ENCODE measurements at places on chromosomes 4 and X.

DNA sequence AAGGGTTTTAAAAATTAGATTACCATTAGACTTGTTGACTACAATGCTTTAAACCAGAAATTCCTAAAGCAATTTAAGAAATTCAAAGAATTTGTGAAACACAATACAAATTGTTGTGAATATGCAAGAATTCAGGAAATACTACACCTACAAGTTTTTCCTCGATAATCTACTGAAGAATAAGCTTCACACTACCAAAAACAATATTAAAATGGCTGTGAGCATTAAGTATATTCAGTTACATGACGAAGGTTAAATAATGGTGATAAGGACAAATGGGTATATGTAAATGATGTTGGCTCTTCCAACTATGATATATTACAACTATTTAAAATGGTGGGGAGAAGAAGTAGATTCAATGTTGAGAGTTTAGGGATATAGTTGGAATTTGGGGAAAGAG lies 111.1 kb upstream of the HTR2C start:
- DNase-seq = no peak

GRCh38 chr4:139978692-139979091 lies 175.3 kb downstream of the MAML3 start:
- DNase-seq = no peak

DNA sequence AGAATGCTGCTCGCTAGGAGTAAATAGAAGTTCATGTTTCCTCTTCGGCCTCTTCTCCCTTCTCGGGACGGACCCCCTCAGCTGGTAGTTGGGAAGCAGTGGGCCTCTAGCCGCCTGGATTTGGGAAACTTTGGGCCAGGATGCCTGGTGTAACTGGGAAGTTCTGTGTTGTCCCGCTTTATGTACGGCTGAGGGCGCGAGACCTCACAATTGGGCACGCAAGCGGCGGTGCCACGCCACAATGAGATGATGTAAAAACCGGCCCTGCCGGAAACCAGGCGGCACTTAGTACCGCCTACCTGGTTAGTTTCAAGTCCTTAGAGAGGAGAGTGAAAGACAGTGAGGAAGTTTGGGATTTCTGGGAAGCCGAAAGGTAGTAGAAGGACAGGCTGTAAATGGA lies at the start of gene CT83:
TSS of gene CT83 (minus strand) at position 155 of the 400 bp plus-strand sequence. CDS start at position 35, 120 bp downstream.
- peak; percentile 12 for DNase-seq

DNA sequence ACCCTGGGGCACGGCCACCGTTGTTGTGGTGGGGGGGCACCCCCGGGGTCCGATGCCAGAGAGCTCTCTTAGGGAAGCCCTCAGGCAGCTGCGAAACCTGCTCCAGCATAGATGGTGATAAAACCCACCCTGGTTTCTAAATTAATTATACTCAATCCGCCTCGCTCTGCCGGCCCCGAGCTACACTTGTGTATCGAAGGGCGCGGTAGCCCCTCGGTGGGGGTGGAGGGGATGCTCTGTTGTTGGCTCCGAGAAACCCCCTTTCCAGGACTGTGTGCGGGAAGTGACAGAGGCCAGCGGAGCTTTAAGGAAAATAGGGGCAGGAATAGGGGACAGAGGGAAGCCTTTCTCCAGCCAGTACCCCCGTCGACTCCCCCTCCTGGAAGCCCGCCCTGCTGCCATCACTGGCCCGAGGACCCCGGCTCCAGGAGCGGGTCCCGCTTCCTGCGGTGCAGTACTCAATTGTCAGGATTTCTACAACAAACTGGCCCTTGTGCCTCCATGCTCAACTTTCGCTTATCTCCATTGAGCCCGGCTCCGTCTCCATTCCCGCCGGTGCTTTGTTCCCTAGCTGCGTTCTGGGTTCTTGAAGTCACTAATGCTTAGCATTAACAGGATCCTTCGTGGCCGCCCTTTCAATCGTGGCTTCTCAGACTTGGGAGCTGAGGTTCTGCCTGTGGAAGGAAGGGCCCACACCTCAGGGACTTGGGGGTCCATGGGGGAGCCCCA lies 408.2 kb downstream of the BCOR start:
- DNase-seq = no peak

GRCh38 chr4:40502934-40503333 lies 126.7 kb downstream of the RBM47 start:
- DNase-seq = no peak

- DNase-seq = no peak
Measured at GRCh38 chrX:82848111-82848510, 660.0 kb upstream of the POU3F4 start.

GRCh38 chr4:181181331-181181730 lies 1061.9 kb upstream of the TENM3 start:
- DNase-seq = no peak

DNA sequence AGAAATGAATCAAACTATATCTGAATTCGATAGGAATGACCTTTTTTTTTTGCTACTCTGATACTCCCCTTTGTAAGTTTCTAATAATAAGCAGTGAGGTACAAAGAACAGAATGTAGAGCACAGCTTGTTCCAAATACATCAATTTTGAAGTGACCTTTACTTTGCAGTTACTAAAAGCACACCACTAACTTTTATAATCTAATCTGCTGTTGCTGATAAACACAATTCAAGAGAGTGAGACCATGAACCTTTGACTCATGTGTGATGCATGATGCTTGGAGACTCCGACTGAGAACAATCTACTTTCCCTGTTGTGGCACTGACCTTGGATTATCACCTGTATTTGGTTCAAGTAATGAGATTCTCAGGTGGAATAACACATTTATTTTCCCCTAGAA lies 91.6 kb upstream of the GNPDA2 start:
- DNase-seq = no peak

DNA sequence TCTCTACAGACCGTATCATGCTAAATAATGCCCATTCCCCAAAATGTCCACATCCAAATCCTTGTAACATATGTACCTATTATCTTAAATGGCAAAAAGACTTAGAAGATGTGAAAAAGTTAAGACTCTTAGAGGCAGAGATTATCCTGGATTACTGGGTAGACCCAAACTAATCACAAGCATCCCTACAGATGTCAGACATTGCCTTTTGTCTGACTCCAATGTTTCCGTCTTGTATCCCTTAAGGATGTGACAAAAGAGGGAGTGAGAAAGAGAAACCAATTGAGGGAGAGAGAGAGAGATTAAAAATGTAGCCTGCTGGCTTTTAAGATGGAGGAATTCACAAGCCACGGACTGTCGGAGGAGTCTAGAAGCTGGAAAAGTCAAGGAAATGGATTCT lies 401.9 kb upstream of the FSTL5 start:
- DNase-seq = no peak

GRCh38 chr4:52961666-52962412 lies 99.7 kb downstream of the RASL11B start:
- DNase-seq = peak; percentile 69

DNA sequence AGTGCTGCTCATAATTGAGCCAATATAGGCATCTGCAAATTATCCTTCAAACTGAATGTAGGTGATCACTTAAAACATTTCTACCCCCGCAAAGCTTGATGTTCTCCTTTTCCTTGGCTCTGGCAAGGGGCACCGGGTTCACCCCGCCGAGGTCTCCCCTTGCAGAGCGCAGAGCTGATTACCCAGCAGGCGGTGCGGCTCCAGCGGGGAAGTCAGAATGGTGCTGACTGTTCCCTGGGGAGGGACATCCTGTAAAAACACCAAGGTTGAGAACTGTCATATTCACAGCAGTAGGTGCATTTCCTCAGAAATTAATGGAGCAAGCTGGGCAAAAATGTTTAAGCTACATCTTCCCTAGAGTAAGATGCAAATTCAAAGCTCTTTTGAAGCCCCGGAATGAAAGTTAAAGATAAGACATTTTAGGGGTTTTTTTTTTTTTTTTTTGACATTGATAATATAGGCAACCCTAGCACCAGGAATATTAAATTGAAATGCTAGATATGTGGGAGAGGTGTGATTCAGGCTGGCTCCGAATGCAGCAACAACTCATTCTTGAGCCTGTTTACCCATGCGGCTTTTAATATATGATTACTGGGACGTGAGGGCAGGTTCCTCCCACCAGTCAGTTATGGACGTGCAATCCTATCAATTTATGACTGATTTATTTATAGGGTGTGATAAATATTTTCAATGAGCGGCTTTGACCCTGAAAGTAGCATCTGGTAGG lies 767.3 kb upstream of the TENM3 start:
- peak; percentile 63 for DNase-seq

- DNase-seq = no peak
Measured at GRCh38 chrX:69076088-69076487, 89.2 kb downstream of the PJA1 start.

- peak; percentile 40 for DNase-seq
Measured at GRCh38 chrX:69060631-69061408, 104.4 kb downstream of the PJA1 start.

DNA sequence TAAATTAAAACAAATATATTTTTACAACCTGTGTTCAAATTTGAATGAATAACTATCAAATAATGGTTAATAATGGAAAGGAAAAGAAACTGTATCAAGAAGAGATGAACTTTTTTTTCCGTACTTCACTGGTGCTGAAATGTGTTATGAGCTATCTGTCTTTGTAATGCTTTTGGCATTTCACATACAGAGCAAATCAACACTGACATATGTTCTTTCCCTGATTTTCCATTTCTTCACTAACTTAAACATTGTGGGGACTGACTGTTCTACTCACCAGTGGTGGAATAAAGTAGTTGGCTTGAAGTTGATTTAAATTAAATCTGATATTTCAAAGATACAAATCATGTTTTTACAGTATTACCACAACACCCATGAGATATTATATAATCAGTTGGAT lies 304.0 kb upstream of the BMP3 start:
- DNase-seq = no peak

- DNase-seq = peak; percentile 74
Measured at GRCh38 chrX:8743126-8743732, 11.3 kb upstream of the ANOS1 start.

DNA sequence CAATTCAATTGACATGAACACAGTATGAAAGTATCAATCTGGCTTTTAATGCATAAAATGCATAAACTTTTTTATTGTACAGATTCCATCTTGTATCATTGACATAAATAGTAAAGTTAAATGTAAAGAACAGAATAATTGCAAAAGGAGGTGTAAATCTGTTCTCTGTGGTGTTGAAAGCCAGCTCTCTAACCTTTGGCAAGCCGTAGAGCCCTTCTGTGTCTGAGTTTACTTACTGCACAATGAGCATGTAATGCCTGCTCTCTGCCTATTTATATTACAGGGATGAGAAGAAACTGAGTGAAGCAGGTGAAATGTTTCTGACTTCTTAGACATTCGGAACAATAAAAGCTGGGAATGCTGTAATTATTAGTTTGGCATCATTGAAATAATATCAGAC lies 389.3 kb upstream of the EPHA5 start:
- DNase-seq = no peak

- no peak for DNase-seq
Measured at GRCh38 chrX:95218976-95219375, 1465.7 kb upstream of the DIAPH2 start.

- peak; percentile 72 for DNase-seq
Measured at GRCh38 chr4:121370729-121371325, 10.0 kb downstream of the QRFPR start.

GRCh38 chrX:141314441-141314840 lies 72.1 kb upstream of the SPANXC start:
- no peak for DNase-seq

- DNase-seq = no peak
Measured at GRCh38 chr4:184941671-184942418, 76.4 kb upstream of the HELT start.

- no peak for DNase-seq
Measured at GRCh38 chrX:119230850-119231249, 5.2 kb upstream of the PGRMC1 start.

GRCh38 chrX:149456476-149457245 lies 48.4 kb downstream of the IDS start:
- DNase-seq = no peak

GRCh38 chr4:137946453-137947174 lies 295.5 kb downstream of the SLC7A11 start:
- DNase-seq = no peak

GRCh38 chrX:147803948-147804347 lies 107.8 kb upstream of the FMR1 start:
- DNase-seq = peak; percentile 13

DNA sequence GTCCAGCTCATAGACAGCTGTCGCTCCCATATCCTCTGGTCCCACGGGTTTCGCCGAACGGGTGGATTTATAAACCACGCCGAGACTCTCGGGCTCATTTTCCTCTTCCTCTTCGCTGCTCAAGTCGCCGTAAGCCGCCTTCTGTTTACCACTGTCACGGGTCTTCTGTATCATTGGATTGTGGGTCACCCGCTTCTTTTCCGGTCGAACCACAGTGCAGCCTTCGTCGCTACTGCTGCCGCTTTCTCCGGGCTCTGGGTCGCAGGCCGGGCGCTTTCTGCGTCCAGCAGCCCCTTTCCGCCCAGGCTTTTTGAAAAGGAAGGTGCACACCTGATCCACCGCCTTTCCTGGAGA lies 311 bp downstream of the RNF113A start:
- no peak for DNase-seq

DNA sequence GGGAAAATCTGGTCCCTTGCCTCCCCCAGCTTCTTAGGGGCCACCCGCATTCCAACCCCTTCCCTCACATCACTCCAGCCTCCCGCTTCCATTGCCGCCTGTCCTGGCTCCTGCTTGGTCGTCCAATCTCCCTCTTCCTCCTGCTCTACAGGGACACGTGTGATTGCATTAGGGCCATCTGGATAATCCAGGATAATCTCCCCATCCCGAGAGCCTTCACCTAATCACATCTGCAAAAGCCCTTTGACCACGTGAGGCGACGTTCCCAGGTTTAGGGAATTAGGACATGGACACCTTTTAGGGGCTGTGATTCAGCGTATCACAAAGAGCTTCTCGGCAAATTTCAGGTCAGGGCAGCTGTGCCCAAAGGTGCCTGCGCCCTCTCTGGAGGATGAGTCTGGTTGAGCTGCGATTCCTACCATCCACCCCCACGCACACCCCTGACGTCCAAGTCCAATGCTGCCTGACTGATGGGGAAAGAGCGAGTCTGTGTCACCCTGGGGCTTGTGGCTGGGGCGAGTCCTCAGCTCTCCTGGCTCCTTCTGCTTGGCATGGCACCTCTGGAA lies 104.6 kb downstream of the PSAPL1 start:
- DNase-seq = no peak

GRCh38 chrX:23904096-23904495 lies 3.6 kb downstream of the APOO start:
- no peak for DNase-seq

- DNase-seq = no peak
Measured at GRCh38 chr4:7625071-7625470, 190.3 kb upstream of the PSAPL1 start.

DNA sequence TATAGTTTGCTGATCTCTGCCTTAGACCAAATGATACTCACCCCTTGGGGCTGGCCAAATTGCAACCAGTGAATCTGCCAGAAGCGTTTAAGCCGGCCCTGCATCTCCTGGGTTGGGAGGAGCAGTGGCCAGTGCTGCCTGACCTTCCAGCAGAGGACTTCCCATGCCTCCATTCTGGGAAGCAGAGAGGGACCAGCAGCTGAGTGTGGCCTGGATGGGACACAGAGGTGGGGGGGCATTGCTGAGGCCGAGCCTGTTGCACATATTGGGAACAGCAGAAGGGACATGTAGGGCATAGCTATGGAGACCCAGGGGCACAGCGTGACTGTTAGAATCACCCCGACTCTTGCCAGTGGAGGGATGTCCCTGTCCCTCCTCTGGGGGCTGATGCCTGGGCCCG lies 93.3 kb downstream of the CPZ start:
- DNase-seq = no peak

GRCh38 chr4:102842367-102842766 lies 15.0 kb upstream of the UBE2D3 start:
- no peak for DNase-seq

GRCh38 chrX:134604701-134605311 lies 53.5 kb downstream of the PLAC1 start:
- peak; percentile 39 for DNase-seq
